ENCODE measurements at places on chromosomes 16 and 17.

DNA sequence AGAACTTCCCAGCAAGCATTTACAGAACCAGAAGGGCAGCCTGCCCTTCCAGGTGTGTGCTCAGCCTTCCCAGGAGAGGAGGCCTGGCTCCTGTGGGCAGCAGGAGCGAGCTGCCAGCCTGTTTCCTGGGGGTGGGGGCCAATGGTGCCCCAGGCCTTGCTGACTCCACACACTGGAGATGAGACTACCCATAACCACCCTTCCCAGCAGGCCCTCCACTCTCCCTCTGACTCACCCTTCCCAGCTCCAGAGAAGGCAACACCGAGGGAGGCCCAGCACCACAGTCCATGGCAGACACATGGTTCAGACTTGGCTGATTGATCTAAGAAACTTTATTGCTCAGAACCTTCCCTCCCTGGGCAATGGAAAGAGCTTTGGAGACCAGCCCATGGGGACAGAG lies 1.8 kb upstream of the PRSS53 start:
- no peak for DNase-seq

DNA sequence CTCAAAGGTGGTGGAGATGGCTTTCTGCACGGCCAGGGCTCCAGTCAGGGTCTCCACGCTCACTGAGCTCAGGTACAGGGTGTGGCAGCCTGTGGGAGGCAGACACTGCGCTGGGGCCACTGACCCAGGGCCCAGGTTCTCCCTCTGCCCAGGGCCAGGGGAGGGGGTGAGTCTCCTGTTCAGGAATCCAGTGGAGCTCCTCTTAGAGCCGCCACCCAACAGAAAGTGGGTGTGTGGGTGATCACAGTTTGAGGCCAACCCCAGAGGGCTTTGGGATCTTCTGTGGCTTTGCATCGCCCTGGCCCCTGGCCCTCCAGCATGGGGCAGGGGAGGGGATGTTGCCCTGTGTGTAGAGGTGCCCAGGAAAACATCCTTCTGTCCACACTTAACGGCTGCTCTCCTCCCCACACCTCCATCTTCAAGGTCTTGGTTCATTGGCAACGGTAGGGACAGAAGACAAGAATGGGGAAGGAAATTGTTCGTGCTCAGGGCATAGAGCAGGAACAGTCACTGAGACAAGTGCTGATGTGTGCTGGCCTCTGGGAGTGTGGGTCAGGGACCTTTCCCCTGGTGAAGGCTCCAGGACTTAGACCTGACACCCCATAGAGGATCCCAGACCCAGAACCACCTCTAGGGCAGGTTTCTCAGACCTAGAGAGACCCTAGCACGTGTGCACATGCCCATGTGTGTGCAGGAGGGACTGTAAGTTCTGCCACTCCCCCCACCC lies 21.5 kb downstream of the TNS4 start:
- no peak for DNase-seq

- DNase-seq: no peak
These were observed 17.5 kb upstream of the CCL22 start for GRCh38 chr16:57341062-57341440.

DNA sequence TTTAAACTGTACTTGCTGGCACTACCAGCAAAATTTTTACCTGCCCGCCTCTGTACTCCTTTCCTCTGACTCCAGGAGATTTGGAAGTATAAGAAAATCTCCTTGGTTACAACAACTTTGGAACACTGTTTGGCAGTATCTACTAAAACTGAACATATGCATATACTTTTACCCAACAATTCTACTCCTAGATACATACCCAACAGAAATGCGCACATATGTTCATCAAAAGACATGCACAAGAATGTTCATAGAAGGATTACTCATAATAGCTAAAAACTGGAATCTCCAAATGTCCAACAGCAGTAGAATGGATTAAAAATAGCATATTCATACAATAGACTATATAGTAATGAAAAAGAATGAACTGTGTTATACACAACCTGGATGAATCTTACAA lies 21.7 kb upstream of the MED13 start:
- no peak for DNase-seq

DNA sequence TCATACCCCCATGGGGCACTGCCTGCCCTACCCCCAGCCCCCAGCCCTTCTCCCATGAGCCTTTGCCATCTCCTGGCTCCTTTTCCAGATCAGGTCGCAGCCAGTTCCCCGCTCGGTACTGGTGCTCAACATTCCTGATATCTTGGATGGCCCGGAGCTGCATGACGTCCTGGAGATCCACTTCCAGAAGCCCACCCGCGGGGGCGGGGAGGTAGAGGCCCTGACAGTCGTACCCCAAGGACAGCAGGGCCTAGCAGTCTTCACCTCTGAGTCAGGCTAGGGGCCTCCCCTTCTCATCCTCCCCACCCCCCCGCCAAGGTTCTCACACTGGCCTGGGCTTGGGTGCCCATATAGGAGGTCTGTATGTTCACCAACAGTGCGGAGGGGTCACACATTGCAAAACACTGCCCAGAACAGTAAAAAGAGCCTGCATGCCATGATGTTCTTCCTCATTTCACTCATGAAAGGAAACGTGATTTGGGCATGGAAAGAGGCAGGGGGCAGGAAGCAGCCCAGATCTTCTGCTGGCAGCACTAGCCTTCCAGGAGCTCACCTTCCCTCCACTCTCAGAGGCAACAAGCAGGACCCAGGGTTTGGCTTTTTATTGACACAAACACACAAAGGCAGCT lies 7.5 kb downstream of the IFI35 start:
- DNase-seq: no peak

DNA sequence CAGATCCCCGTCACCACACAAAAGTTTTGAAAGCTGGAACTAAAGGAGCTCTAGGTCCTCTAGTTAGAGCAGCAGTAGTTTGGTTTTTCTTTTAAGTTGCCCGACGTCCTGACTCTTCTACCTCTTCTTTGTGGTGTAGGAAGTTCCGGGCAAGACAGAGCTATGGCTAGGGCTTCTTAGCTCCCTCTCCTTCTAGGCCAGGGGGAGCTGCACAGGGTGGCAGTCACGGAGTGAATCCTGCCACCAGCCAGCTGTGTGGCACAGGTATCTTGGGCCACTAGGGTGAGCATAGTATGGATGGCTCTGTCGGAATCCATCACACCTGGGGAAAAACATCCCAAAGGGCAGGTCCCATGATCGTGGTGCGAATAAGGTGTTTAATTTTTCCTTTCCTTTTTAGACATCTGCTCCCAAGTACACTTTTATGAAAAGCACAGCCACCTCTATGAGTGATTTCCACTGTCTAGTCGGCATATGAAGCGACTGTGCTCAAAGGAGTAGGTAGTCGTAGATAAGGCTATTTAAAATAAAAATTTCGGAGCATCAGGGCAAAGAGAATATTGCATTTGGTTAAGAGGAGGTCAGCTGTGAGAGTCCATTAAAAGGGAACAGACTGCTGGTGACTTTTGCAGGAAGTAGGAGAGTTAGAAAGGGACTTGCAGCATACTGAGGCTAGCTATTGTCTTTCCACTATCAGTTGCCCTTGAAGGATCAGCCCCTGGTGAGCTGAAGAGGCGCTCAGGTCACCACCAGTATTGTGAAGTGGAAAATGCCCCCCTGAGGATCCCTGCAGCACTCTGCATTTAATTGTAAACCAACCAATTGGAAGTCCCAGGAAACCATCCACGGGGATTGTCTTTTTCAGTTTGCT lies 2.1 kb downstream of the PRKCA start:
- no peak for DNase-seq

DNA sequence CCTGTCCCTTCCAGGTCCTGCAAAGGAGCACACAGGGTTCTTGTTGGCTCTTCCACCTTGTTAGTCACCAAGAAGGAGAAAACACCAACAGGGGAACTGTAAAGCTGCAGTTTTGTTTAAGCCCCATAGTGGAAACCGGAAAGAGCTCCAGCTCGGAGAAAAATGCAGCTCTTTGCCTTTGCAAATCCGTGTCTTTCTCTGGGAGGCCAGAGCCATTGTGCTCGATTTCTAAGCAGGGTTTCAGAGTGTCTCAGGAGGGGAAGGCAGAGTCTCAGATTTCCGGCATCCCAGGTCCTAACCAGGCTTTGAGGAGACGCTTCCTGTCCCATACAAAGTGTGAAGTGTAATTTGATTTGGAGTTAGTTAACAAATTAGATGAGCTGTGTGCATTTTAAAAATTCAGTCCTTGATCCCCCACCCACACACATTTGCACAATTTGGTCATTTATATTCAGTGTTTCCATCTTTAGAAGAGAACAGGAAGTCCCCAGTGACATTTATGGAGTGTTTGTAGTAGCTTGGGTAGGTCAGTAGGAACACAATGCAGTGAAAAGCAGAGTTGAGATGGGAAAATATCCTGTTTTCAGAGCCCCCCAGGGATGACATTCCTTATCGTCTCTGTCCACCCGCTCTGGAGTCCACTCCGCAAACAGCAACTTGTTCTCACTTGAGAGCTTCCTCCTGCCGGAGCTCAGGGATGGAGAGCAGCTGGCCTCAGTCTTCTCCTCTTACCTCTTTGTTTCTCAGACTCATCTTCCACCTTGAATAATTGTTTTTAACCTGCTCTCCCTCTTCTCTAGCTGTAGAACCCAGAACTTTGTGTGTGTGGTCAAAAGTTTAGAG lies 331.9 kb downstream of the SEC14L1 start:
- DNase-seq: no peak

DNA sequence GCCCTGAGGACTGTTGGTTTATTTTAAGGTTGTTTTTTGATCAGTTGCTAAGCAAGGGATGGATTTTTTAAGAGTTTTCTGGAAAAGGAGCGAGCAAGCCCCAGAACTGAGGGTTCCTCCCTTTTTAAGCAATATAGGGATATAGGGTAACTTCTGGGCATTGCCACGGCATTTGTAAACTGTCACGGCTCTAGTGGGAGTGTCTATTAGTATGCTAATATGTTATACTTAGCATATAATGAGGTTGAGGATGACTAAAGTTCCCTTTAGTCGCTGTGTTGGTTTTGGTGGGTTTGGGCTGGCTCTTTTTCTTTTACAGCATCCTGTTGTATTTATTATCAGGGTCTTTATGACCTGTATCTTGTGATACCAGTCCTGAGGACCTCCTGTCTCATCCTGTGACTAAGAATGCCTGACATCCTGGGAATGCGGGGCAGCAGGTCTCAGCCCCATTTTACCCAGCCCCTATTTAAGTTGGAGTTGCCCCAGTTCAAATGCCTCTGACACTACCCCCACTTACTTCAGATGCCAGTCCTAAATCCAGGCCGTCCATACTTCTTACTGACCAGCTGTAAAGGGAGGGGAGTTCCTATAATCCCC lies 59.4 kb downstream of the MFSD11 start:
- no peak for DNase-seq

DNA sequence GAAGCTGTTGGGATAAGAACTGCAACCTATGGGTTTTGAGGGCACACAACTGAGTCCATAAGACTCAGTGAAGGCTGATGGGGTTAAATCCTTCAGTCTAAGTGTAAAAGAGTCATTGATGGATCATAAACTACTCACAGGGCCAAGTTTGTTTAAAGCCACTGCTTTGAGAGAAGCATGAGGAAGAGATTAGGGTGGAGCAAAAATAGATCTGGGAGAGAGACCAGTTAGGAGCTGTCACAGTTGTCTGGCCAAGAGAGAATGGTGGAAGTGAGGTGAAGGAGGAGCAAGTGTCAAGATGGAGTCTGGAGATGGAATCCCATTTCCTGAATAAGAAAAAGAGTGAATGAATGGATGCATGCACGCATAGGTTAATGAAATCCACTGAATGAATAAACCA lies 379.1 kb upstream of the CDH11 start:
- no peak for DNase-seq

GRCh38 chr16:64304951-64305350 lies 816.9 kb downstream of the CDH11 start:
- no peak for DNase-seq

DNA sequence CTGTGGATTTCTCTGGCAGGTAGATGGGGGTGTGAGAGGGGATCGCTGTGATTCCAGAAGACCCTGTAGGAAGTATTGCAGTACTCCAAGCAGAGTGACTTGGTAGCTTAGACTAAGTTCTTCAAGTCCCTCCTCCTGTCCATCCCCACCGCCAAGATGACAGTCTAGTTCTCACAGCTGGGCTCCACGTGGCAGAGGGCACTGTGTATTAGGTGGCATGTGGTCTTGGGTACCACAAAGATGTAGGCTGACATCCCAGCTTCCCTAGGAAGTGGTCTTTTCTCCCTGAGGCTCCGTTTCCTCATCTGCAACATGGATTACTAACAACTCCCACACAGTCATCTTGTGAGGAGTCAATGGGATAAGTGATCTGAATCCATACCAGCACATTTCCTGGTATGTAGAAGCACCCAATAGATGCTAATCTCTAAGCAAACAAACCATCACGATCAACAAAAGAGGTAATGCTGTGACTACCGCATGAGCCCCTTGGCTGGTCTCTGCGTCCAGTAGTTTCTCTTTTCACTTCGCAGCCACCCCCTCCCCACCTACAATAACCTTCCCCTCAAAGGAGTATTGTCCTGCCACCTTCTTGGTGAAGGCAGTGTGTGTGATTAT lies 349.1 kb upstream of the EEF2KMT start:
- no peak for DNase-seq

- DNase-seq: no peak
These were observed 94.0 kb upstream of the SALL1 start for GRCh38 chr16:51244887-51245657.

DNA sequence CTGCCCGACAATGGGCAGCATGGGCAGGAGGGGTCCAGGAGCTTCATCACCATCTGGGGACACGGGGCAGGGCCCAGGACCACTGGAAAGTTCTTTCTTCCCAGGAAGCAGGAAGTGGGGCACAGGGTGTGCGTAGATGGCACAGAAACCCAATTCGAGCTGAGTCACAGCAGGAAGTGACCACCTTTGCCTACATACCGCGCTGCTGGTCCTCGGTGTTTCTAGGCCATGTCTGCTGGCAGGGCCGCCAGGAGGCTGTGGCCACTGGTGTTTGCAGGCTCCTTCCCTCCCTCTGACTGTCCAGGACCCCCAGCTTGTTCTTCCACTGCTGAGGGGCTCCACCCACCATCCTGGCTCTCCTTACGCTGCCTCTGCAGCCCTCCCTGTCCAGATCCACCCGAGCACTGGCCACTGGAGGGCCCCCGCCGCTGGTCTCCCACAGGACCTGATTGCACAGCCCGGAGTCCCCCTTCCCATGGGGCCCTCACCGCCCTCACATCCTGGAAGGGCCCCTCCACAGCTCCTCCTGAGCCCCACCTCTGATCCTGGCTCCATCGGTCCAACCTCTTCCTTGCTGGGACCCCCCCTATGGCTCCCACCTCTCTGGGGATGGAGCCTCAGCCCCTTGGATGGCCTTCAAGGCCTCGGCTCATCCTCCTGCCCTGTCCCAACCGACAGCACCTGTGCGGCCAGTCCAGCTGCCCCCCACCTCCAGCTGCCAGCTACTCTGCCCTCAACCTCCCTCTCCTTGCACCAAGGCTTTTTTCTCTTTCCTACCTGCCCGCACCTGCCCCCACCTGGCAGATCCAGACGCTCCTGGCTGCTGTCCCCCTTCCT lies 14.5 kb upstream of the RASD1 start:
- DNase-seq: no peak

- DNase-seq: no peak
These were observed 893.5 kb upstream of the RBFOX1 start for GRCh38 chr16:6439129-6439528.

- no peak for DNase-seq
These were observed 3.3 kb downstream of the LUC7L3 start for GRCh38 chr17:50722746-50723145.
